ENCODE measurements at places on chromosomes 11 and 22.

DNA sequence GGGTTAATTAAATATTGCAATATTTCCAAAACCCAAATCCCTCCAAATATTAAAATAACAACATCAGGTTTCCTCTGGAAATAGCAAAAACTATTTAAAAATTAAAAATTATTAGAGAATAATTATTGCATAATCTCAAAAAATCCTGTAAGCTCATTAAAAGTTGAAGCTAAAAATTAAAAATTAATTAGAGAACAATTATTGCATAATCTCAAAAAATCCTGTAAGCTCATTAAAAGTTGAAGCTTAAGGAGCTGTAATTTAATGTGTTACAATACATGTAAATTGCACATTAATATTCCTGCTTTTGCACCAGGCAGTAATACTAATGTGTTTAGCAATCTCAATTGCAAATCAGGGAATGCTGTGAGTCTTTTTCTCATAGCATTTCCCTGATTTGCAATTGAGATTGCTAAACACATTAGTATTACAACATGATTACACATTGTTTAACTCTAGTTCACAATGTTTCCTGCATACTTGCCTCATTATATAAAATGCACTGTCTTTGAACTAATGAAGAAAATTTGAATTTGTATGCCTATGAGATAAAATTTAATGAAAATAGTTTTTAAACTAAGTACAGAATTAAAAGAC, 247.7 kb downstream of the GUCY1A2 start:
- DNase-seq = no peak

DNA sequence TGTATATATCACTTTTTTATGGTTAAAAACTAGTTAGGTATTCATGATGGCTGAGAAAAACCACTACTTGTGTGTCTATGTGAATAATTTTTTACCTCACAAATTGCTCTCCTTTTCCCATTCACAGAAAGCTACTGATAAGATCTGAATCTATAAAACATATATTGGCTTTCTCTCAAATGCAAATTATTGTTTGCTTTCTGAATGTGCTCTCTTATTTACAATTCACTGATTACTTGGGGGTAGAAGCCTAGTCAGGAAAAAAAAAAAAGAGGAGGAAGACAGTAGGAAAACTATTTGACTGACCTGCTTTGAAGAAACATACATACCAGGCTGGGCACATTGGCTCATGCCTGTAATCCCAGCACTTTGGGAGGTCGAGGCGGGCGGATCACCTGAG, 20.5 kb downstream of the PGM2L1 start:
- DNase-seq = no peak

- DNase-seq = peak; percentile 83
These were observed 6.9 kb downstream of the DPAGT1 start for GRCh38 chr11:119094816-119095065.

DNA sequence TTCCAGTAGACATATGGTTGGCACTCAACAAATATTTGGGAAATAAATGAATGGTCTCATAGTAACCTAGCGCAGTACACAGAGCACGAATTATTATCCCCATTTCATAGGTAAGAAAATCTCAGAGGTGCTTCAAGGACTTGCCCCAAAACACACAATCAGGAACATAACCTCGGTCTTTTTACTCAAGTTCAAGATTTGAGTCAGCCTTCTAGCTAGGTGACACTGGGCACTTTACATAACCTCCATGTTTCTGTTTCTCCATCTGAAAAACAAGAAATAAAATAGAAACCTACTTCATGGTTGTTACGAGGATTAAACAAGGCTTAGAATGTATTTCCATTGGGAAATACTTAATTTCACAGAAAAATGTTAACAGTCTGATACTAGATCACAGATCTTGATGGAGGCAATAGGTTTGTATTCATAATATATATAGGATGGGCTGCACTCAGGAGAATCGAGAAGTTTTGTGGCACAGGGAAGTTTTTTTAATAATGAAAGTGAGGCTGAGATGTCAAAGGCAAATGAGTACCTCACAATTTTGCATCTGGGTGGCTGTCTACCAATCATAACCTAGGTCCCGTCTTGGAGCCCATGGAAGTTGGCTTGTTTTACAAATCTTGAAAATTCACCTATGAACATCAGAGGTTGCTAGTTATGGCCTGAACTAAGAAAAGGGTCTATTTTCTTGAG, 147.4 kb upstream of the ZC3H12C start:
- DNase-seq = no peak

DNA sequence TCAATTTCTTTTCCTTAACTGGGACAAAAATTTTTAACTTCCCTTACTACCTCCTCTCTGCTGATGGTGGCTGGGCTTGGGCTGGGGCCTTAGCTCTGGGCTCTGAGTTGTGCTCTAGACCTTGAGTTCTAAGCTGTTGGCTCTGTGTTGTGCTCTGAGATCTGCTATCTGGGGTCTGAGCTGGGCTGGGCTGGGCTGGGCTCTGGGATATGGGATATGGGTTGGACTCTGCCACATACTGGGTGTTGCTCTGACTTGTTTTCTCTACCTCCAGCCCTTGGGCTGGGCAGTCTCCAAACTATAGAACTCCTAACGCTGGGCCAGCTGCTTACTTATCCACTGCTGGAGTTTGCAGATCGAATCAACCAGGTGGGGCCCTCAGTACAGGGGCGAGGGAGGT, 41.9 kb downstream of the DNHD1 start:
- no peak for DNase-seq

DNA sequence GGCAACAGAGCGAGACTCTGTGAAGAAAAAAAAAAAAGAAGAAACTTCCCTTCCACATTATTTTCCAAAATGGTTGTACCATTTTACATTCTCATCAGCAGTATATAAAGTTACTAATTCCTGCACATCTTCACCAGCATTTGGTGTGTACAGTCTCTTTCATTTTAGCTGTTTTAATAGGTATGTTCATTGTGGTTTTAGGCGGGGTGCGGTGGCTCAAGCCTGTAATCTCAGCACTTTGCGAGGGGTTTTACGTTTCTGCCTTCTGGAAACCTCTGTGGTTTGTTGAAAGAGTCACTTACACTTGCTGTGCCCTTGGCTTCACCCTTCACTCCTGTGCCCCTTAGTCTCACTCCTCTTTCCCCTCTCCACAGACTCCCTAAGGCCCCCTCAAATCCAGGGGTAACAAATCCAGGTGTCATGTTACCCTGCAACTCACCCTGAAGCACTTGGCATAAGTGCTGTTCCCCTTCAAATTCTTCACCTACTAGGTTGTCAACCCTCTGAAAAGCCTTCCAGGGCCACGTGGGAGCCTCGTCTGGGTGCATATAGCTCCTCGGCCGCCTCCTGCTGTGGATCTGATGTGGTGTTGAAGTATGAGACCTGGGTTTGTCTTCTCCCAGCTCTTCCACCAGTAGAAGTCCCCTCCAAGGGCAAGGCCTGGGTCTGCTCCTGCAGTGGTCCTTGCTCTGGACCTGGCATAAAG, 20.8 kb downstream of the TOB2 start:
- no peak for DNase-seq
